Caco-2 (cell line): ENCODE measurements at places on chromosomes 2 and 18.

DNA sequence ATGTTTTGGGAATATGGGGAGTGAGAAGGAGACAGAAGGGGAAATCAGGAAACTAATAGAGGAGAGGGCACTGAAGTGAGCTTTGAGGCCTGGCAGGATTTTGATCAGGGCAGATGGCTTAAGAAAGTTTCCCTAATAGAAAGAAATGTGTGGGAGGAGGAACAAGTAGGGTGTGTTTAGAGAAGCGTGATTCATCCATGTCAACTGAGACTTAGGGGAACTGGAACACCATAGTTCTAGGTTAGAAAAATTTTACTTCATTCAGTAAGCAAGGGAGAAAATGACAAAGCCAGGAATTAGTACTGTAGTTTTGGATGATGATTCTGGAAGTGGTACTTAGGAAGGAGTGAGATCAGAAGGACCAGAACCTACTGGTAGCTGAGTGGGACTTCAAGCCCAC is 296.0 kb downstream of the PLCL1 start:
- no peak for DNase-seq

DNA sequence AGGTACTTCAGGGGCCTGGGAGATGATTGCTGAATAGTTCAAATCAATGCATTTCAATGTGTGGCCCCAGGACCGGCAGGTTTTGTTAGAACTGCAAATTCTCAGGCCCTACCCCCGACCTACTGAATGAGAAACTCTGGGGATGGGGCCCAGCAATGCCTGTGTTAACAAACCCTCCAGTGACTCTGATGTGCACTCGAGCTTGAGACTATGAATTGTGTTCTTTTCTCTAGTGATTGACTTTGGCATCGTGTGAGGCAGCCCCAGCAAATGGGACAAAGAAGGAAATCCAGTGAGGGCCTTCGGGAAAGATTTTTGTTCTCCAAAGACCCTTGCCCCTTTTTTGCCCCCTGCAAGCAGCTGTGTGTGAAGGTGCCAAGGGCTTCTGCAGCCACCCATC is 22.4 kb downstream of the ALK start:
- DNase-seq = no peak

GRCh38 chr2:160205505-160205904 is 5.4 kb upstream of the ITGB6 start:
- no peak for DNase-seq

DNA sequence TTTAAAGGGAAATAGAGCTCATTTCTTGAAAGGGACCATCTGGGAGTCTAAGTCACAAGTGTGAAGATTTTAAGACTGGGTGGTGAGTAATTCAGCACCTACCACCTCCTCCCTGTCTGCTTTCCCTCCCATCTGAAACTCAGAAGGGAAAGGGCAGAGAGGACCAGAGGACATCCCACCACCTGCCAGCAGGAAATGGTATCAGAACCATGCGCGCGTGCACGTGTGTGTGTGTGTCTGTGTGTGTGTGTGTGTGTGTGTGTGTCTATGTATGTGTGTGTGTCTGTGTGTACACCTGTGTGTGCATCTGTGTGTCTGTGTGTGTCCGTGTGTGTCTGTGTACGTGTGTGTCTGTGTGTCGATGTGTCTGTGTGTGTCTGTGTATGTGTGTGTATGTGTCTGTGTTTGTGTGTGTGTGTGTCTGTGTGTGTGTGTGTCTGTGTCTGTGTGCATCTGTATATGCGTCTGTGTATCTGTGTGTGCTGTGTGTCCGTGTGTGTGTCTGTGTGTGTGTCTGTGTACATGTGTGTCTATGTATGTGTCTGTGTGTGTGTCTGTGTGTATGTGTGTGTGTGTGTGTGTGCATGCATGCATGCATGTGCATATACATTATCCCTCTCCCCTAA is 76.8 kb downstream of the ZFP36L2 start:
- DNase-seq = no peak

GRCh38 chr2:239640676-239641578 is 240.1 kb upstream of the HDAC4 start:
- no peak for DNase-seq
